ENCODE measurements at places on chromosomes 1 and 21.

DNA sequence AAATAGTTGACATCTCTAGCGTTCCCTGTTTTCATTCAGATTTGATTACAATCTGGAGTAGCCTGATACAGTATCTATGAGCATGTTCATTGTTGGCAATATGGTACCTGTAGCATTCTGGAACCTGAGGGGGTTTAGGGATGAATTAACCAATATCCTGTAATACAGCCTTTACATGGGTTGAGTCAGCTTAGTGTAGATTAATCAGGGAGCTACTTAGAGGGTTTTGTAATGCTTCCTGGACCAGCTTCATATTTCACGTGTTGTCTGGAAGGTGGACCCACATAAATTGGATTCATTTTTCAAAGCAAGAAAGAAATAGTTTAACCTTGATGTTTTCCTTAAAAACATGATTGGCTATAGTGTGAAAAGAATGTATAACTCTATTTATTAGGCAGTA, 3.6 kb downstream of the OTUD3 start:
- DNase-seq: no peak

GRCh38 chr1:4006676-4007374, 106.8 kb upstream of the C1orf174 start:
- no peak for DNase-seq

GRCh38 chr1:147238053-147238902, 4.2 kb upstream of the CHD1L start:
- no peak for DNase-seq

DNA sequence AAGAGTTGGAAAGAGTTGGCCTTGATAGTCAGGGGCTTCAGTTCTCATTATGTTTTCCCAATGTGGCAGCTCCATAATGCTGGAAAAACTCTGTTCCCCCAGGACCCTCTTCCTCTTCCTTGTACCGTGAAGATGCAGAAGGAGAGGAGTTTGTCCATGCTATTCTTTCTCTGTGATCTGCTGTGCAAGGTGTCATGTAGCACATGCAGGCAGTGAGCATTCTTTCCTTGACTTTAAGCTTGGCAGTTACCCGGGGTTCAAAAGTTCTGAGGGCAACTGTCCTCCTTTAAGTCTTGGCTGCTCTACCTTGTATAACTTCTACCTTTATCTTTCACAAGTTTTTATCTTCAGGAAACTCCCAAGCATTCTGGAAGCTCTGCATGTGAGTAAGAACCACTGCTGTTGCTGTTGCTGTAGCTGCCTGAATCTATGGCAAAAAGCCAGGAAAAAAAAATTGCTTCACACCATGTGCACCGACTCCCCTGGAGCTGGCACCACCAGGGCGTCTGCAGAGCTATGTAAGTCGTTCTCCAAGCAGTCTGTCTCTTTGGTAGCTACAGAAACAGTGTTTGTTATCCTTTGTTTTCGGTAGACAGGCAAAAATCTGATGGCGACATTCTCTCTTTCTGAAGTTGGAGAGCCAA, 42.7 kb upstream of the SLC16A1 start:
- DNase-seq: no peak

- no peak for DNase-seq
These were observed 111.6 kb upstream of the ERRFI1 start for GRCh38 chr1:8137481-8138244.

- DNase-seq: no peak
These were observed 15.2 kb downstream of the PHTF1 start for GRCh38 chr1:113744114-113744513.

- no peak for DNase-seq
These were observed 333.5 kb upstream of the B3GALT2 start for GRCh38 chr1:193519922-193520321.

DNA sequence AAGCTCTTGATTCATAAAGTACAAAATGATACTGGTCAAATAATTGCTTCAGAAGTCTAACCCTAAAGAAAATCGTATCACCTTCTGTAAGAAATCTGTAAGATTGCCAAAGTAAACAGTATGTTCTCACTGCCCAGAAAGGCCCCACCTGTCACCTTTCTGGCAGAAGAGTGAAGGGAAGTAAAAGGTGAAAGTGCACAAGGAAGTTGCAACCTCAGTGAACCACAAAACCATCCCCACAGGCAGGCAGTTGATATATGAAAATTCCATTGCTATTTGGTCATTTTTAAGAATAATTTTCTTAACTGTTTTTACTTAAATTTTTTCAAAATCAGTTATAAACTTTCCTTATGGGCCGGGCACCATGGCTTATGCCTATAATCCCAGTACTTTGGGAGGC, 48.5 kb upstream of the FBXO28 start:
- no peak for DNase-seq

Measured in activated T-helper 9 cell treated with anti-CD3 and anti-CD28 coated beads, Interleukin-2, amount 50 U/mL, for 16 hours (primary cell).